ENCODE measurements at places on chromosomes 12 and 14.
A peak's percentile ranks its signal among the peaks of the same experiment; 100 is the strongest.

- no peak for DNase-seq
Observed at GRCh38 chr12:63042646-63043045, 107.7 kb upstream of the PPM1H start.

DNA sequence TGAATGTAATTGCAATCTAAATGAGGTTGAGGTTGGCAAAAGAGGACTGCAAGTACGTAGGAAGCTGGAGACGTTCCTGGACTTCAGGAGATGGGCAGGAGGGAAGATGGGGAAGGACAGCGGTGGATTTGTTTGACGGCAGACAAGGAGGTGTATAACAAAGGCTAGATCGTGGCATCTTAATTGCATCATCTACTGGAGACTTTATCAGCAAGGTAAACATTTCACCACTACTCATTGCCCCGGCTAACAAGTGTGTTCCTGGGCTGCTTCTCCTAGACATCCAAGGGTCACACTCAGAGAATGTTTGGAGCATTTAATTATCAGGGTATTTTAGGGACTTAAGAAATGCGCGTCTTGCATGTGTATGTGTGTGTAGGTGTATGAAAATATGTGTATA, 128.5 kb downstream of the KCNK10 start:
- DNase-seq: no peak

GRCh38 chr12:81450920-81451739, 308.0 kb downstream of the PPFIA2 start:
- DNase-seq: no peak

DNA sequence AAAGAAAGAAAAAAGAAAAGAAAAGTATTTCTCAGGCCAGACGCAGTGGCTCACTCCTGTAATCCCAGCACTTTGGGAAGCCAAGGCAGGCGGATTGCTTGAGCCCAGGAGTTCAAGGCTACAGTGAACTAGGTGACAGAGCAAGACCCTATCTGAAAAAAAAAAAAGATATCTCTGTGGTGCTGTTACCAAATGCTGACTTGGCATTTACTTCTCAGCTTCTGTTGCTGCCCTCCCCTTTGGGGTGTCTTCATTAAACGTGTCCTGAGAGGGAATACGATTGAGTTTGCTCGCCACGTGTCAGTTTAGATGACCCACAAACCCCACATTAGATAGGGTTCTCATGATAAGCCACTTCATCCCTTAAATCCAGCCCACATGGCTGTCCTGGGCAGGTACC, 4.4 kb upstream of the POLR3B start:
- no peak for DNase-seq

DNA sequence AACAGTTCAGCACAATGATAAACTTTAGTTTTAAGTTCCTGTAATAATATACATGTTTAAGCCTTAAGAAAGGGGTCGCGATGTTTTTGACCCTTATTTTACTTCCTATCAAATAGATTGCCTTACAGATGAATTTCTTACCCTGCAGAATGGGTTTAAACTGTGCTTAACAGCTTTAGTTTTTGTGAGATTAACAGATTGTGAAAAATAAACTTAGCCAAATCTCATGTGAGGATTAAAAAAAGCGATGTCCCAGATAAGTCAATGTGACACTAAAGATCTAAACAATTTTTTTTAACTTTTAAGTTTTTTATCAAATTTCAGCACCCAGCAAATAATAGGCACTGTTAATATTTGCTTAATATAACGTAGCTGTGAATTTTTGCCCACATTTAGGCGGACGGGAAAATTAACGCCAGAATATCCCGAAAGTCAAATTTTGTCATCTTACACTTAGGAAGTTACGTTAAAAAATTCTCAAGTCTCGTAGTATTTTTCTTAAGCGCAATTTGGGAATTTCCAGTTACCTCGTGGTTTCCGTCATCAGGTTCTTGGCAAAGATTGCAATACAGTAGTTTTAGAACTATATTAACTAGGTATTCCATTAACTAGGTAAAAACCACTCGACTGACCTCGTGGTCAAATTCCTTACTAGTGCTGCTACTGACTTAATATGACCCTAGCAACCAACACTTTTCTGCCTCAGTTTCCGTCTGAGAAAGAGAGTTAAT, 1.2 kb downstream of the HNRNPC start:
- no peak for DNase-seq

GRCh38 chr12:83769151-83769550, 1082.4 kb downstream of the TMTC2 start:
- DNase-seq: no peak

- DNase-seq: no peak
Observed at GRCh38 chr12:12491606-12492005, 71.1 kb downstream of the DUSP16 start.

GRCh38 chr12:108633534-108634248, at the start of gene SELPLG:
SELPLG (minus strand) TSS chr12:108633894; CDS start chr12:108624307, 9,587 bp downstream.
- peak; percentile 75 for DNase-seq

GRCh38 chr12:30016540-30017055, 232.9 kb upstream of the TMTC1 start:
- no peak for DNase-seq

GRCh38 chr12:76568888-76569551, 9.4 kb upstream of the OSBPL8 start:
- no peak for DNase-seq

DNA sequence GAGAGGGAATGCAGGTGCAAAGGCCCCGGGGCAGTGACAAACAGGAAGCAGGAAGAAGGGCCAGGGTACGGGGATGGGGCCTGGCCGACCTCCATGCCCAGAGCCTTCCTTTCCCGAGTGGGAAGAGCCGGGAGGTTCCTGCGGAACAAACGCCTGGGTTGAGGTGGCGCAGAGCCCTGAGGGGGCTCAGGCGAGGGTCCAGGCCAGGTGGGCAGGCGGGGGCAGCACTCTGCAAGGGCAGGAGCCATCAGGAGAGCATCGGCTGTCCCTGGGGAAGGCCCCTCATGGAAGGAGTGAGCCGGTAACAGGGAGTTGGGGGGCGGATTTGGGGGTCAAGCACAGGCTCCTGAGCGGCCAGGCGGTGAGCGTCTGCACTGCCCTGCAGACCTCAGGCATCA, 18.1 kb upstream of the FBRSL1 start:
- DNase-seq: no peak

GRCh38 chr14:23481979-23482822, 12.7 kb downstream of the NGDN start:
- DNase-seq: no peak

- DNase-seq: no peak
Observed at GRCh38 chr12:21677204-21677603, 19.6 kb upstream of the LDHB start.

DNA sequence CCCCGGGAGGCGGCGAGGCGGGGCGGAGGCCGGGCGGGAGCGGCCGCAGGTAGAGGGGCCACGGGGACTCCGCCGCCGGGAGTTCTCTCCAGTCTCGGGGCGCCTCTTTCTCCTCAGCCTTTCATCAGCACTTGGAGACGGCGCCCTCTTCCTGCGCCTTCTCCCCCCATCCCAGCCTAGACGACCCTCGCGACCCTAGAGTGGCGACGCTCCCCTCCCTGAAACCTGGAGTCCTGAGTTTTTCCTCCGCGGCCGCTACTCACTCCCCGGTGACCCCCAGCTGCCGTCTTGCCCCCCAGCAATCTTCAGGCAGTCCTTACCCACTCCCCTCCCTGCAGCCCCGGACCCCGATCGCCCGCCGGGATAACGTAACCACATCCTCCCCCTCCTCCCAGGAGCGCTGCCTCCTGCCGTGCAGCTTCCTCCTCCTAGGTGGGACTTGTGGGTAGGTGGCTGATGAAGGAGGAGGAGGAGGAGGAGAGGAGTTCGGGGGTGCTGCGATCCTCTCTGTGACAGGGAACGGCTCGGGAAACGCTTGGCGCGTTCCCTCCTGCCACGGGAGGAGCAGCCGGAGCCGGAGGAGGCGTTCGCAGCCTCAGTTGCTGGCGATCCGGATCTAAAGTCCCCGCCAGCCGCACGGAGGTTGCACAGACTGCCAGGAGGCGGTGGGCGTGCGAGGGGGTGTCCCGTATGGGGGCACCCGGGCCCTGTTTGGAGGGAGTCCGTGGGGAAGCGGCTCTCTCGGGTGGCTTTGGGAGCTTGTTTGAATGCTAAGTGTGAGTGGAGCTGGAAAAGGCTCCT, 891 bp downstream of the PLEKHA5 start:
- no peak for DNase-seq

DNA sequence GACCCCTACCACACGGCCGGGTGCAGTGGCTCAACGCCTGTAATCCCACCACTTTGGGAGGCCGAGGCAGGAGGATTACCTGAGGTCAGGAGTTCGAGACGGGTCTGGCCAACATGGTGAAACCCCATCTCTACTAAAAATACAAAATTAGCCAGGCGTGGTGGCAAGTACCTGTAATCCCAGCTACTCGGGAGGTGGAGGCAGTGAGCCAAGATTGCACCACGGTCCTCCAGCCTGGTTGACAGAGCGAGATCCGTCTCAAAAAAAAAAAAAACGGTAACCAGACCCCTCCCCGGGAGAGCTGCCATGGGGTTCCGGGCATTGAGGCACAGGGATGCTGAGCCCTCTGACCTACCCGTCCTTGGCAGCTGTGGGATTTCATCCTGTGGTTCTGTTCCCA, 21.8 kb downstream of the BCL7A start:
- DNase-seq: no peak

- no peak for DNase-seq
Observed at GRCh38 chr12:128474916-128475315, 207.9 kb downstream of the TMEM132C start.

GRCh38 chr12:67433385-67434175, 164.4 kb downstream of the CAND1 start:
- no peak for DNase-seq

- no peak for DNase-seq
Observed at GRCh38 chr14:36129181-36129580, 47.3 kb downstream of the PTCSC3 start.

GRCh38 chr14:96817750-96818666, 20.8 kb downstream of the VRK1 start:
- no peak for DNase-seq

- no peak for DNase-seq
Observed at GRCh38 chr14:77241955-77242354, 29.1 kb downstream of the NGB start.
